ENCODE measurements at places on chromosomes 11 and 22.

GRCh38 chr11:75429902-75430713, 2.9 kb downstream of the KLHL35 start:
- peak; percentile 18 for DNase-seq

DNA sequence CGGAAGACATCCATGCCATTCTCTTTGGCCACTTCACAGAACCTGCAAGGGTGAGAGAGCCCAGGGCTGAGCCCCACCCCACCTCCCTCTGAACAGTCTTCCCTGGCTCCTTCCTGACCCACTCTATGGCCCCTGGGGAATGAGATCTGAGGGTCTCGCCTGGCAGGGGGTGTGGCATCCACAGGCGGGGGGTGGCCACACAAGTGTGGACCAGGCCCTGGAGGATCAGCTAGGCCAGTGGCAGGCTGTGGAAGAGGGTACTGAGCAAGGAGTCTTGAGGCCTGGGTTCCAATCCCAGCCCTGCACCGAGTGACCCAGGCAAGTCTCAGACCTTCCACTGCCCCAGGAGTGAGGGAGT, 5.6 kb upstream of the LRFN4 start:
- DNase-seq: no peak

- no peak for DNase-seq
These were observed 197.7 kb downstream of the CASP12 start for GRCh38 chr11:104700609-104701008.

DNA sequence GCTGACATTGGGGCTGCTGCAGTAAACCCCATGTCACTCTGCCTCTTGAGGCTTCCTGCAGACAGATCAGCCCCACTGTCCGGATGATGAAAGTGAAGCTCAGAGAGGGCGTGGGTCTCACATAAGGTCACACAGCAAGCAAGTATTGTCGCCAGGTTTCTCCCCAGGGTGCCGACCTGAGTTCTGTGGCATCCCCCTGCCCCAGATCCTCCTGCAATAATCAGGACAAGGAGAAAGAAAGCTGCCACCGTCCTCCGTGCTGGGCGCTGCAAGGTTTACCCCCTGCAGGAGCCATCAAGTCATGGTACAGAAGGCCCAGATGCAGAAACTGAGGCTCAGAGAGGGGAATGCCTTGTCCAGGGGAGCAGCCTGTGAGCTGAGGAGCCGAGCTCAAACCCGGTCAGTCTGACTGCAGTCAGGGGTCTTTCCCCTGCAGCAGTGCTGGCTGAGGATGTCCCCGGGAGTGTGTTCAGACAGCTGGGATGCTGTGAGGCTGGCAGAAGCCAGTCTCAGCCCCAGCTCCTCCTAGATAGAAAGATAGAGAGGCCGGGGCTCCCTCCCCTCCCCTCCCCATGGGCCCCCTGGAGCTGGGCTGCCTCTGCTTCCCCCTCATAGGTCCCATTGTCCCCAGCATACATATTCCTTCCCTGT, 13.2 kb downstream of the EMID1 start:
- DNase-seq: no peak

- no peak for DNase-seq
These were observed 34.2 kb downstream of the MCM5 start for GRCh38 chr22:35434061-35434710.

GRCh38 chr11:65213322-65214211, 31.8 kb downstream of the CAPN1 start:
- DNase-seq: no peak

DNA sequence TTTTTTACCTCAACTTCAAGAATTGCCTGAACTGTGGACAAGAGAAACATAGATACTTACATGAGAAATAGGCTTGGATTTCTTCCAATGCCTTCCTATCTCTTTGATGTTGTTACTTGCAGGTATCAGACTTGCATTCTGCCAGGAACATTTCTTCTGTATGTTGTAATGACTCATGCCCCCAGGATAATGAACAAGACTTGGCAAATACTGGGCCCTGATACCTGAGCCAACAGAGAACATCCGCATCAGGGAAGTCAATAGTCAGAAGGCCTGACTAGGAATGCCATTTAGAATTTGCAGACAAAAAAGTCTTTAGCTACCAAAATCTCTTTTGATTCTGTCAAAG, 273.7 kb upstream of the KIRREL3 start:
- DNase-seq: no peak

DNA sequence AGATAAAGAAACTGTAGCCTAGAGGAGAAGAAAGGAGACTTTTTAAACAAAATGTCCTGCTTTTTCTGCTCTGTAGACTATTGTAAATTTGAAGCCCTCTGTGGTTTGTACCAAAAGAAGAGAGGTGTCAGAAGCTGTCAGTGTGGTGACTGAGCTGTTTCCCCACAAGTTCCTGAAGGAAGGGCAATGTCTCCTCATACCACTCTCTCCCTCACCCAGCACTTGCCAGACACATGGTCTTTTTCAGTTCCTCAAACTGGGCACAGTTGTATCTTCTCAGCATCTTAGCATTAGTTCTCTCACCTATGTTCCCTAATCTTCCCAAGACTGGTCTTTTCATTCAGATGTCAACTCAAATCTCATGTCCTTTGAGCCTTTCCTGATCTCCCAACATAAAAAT, 4.3 kb downstream of the BCO2 start:
- DNase-seq: no peak

- DNase-seq: no peak
These were observed 14.6 kb upstream of the VWCE start for GRCh38 chr11:61309739-61310138.

- no peak for DNase-seq
These were observed 359.1 kb upstream of the C11orf87 start for GRCh38 chr11:109062871-109063270.

DNA sequence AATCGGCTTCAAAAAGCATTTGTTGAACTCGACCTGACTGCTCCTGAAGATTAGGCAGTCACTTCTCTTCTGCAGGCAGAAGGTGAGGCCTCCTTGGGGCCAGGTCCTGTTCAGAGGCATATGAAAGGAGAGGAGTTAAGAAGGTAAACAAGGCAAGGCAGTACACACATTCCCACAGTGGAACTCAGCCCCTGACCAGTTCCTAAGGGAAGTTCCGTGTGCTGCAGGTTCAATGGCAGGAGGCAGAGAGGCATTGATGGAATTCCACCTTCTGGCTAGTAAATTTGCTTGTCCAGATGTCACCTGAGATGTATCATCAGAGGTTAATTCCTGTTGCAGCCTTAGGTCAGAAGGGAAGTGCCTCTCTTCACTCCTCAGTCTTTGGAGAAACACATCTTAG, 337.0 kb upstream of the MTNR1B start:
- DNase-seq: no peak

- DNase-seq: no peak
These were observed 55.2 kb downstream of the PANX1 start for GRCh38 chr11:94183886-94184264.

DNA sequence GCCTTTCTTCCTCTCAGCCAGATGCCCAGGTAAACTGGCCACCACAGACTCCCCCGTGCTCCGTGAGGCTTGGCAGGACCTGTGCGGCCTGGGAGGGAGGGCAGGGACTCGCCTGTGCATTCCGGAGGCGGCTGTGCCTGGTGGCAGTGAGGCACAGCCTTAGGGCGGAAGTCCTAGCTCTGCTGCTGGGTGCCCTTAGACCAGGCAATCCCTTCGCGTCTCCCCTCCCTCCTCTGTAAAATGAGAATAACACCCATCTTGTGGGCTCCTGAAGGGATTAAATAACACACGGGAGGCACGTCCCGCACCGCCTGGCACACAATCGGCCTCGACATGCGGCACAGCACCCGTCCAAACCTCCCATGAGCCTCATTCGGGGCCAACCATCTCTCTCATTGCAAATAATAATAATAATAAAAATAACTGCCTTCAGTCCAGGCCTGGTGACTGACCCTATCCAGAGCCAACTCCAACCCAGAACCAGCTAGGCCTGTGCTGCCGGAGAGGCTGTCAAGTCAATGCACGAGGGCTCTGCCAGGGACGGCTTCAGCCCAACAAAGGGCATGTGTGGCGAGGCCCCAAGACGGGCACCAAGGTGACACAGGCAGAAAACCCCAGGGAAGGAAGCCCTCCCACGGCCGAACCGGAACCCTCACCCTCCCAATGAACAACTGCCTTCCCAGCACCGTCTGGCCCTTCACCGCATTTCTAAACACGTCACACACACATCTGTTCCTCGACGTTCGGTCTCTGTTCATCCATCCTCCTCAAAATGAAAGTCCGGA, 8.2 kb downstream of the LTO1 start:
- no peak for DNase-seq

- DNase-seq: no peak
These were observed 116.0 kb upstream of the BID start for GRCh38 chr22:17890245-17890671.

DNA sequence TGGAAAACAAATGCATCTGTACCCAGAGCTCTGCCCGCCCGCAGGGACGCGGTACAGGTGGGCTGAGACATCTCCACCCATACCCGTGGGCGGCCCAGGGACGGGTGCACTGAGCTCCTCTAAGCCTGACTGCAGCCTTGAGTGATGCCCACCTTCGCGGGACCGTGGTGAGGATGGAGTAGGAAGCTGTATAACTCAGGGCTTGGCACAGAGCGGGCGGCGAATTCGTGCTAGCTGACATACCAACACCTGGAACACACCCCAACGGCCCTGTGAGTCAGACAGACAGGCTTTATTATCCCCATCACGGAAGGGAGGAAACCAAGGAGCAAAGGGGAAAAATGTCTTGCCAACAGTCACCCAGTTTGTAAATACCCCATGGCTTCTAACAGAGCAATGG, 61.9 kb downstream of the SMCO4 start:
- DNase-seq: no peak

- no peak for DNase-seq
These were observed 2.3 kb upstream of the XKR3 start for GRCh38 chr22:16827506-16827905.

- DNase-seq: no peak
These were observed 19.1 kb downstream of the TOLLIP start for GRCh38 chr11:1290052-1291040.

- no peak for DNase-seq
These were observed 180.8 kb upstream of the CCDC179 start for GRCh38 chr11:23041001-23041503.

DNA sequence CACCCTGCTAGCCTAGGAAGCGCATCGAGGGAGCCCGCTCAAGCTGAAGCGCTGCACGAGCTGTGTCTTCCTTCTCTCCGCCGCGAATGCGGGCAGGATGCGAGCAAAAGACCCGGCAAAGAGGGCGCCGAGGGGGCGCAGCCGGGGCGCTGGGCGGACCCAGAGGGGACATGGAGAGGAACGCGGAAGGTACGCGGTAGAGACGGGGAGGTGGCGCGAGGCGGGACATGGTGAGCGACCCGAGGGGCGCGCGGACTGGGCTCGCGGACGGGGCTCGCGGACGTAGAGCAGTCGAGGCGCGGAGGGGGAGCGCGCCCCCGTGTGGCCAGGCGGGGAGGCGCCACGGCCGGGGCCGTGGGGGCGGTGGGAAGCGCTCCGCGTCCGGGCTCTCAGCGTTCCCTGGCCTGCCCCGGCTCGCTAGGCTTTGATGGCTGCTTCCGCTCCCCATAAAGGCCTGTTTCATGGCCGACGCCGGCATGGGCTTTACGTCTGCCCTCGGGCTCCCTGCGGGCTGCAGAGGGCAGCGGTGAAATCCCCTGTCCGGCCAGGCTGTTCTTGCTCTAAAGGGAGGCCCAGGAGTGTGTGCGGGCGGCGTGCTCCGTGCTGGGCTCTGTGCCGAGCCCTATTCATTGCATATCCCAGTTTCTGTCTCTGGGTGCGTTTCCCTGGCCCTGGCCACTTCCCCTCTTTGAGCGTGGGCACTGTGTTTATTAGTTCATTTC, 31.2 kb upstream of the TRIM29 start:
- no peak for DNase-seq

DNA sequence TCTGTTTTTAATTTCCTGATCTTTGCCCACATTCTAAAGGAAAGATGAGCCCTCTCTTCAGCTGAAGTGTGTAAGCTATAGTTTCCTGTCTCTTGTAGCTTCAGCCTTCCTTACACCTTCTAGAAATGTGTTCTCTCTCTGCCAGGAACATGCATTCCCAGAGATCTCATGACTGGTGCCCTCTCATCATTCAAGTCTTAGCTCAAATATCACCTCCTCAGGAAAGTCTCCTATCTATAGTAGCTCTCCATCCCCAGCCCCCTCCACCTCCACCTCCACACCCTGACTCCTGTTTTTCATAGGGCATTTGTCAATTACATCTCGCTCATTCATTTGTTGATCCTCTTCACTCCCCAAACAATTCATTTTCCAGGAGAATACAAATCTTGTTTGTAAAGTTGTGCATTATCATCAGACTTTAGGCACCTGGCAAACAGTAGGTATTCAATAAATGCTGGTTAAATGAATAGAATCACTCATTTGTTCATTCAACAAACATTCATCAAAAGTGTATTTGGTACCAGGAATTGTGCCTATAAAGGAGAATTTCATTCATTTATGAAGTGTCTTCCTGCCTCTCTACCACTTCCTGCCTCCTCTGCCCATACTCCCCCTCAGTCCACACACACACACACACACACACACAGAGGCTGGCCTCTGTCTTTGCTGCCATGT, 160.3 kb downstream of the BBOX1 start:
- DNase-seq: no peak

DNA sequence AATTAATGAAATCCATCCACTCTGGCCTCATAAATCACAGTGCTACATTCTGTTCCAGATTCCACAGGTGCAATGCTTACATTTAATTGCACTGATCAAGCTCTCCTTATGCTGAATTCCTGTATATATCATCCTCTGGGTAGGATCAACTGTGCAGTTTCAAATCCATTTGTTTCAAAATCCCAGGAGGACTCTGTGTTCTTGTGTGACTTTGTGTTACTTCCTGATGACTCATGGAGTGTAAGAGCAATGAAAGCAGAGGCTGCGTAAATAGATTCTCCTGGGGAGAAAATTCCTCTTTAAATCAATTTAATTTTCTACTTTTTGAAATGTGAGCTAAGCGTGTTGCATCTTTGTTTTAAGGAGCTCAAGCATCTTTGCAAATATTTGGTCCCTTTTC, 752.7 kb downstream of the METTL15 start:
- no peak for DNase-seq

DNA sequence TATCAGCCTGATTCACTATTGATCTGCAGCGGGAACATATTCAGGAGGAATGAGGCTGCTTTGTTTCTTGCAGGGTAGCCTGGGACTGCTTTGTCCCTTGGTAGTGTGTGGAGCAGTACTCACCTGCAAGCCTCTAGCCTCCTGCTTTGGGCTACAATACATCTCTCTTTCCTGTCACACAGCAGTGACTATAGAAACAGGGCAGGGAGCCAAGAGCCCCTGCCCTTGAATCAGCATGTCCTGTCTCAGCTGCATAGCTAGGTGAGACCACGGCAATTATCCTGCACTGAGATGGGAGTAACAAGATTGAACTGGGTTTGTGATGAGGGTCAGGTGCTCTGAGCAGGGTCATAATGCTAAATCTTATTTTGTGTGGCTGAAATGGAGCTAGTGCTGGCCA, 191.9 kb downstream of the NELL1 start:
- no peak for DNase-seq

DNA sequence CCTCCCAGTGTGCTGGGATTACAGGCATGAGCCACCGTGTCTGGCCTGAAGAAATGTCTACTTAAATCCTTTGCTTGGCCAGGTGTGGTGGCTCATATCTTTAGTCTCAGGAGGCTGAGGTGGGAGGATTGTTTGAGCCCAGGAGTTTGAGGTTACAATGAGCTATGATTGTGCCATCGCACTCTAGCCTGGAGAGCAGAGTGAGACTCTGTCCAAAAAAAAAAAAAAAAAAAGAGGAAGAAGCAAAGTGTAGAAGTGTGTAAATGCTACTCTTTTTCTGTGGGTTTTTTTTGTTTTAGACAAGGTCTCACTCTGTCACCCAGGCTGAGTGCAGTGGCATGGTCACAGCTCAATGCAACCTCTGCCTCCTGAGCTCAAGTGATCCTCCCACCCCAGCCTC, 6.4 kb upstream of the ATG16L2 start:
- DNase-seq: no peak
